AG20443 (cell line): ENCODE measurements at places on chromosomes 5 and 9.
A peak's percentile ranks its signal among the peaks of the same experiment; 100 is the strongest.

DNA sequence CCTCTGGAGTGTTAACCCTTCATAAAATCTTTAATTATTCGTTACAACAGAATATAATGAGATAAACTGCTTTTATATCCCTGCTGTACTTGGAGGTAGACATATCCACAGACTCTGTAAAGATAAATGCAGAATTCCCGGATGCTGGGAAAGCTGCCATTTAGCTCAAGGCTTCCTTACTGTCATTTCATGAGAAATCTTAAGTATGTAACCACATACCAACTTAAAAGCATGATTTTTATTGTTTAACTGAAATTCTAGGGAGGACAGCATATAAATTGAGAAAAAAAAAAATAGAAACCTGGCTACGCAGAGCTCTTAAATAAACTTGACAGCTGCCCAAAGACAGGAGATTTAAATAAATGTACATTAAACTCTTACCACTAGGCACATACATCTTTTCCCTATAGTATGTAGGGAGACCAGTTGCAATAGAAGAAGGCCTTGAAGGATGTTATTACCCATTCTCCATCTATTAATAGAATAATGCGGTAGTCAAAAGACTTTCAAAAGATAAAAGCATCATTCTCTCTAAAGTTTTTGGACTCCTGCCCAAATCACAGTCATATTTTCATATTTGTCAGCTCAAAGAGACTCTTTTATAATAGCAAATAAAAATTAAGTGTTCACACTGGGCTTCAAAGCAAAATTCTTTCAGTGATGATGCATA lies 373.8 kb downstream of the NDUFS4 start:
- no peak for DNase-seq

DNA sequence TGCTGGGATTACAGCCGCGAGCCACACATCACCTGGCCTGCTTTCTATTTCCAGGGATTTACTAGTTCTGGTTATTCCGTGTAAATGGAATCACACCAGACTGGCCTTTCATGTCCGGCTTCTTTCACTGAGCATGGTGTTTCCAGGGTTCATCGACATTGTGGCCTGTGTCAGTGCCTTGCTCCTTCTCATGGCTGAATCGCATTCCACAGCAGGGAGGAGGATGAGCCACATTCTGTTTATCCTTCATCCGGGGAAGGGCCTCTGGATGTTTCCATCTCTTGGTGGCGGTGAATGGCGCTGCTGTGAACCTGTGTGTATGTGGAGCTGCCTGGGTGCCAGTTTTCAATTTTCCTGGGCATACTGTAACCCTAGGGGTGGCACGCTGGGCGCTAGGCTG lies 58.7 kb upstream of the RNU6ATAC start:
- DNase-seq = no peak

DNA sequence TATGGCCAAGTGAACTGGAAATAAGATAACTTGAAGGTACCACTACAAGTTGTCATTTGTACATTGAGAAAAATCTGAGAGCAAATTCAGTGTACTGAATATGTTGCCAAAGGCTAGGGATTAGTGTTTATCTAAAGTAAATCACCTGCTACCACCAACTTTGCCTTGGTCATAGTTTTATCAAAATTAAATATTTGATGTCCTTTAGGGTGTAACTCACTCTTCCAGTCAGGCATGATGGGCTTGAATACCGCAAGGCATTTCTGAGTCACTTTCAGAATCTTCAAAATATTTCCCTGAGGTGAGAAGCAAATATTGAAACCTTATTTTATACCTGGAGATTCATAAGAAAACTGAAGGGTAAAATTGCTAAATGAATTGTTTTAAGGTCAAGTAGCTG lies 1338.6 kb upstream of the ACO1 start:
- no peak for DNase-seq

GRCh38 chr9:98010445-98010844 lies 27.3 kb downstream of the ANP32B start:
- DNase-seq = no peak

DNA sequence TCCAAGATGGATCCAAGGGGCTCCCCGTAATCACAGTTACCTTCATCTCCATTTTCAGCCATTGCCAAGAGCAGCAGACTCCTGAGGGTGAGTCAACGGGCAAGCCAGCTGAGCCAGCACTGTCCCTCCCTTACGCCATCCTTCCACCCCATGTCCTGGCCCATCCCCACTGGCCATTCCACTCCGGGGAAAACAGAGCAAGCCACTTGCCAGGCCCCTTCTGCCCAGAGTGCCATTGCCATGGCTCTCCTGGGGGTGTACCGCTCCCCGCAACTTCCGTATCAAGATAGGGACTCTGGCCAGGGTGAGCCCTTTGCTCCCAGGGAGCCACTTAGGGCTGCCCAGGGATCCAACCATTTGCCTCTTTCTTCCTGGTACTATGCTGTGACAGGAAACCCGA lies 48.9 kb upstream of the CDKN2AIPNL start:
- DNase-seq = peak; percentile 51

DNA sequence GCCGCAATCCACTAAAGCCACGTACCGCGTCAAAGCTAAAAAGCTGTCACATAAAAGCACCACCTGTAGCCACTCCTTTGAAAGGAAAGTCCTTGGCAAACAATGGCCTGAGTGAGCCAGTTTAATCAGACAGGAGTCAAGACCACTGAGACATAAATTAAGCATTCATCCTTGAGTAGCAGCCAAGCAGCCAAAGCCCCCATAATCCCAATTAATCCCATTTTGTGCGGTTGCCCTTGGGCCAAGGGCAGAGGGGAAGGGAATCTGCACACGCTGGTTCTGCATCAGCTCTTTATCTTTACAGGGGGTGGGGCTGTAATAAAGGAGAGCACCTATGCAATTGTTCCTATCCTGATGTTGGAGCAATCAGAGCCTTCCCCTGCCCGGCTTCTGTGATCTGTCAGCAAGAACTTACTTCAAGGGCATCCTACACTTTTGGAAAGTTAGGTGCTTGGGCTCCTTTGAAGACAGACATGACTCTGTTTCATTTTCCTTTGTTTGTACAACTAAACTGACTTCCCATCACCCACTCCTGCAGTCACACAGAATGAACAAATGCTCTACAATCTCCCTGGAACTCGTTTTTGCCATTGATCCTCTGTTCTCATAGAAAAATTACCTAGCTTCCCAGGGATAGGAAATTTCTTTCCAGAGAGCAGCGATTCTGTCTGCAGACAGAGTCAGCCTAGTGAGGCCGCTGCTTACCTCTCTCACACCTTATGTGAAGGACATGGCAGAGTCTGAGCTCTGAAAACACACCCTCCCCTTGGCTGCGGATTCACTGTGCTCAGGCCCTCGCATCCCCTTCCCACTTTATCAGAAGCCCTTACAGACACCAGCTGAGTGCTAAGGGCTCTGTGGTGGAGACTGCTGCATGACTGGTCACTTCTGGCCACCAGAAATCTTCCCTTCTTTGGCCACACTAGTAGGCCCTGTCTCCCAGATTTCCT lies 116.2 kb upstream of the TBCA start:
- no peak for DNase-seq

GRCh38 chr5:132753135-132753987 lies 6.1 kb downstream of the CCNI2 start:
- DNase-seq = peak; percentile 43

DNA sequence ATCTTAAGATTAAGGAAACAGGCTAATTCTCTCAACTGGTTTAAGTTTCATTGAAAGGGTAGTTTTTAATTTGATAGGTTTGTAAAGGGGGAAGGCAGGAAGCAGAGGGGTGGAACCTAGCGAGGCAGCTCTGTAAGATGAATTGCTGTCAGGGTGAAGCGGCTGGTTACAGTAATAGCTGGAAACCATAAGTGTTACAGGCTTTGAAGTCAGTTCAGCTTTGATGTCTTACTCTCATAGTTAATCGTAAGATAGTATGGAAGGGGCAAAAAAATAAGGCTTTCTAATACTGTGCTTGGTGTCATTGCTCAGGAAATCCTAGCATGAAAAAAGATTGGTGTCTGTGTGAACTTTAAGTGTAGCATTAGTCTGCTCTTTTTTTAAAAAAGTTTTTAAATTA lies 20.3 kb downstream of the POU5F2 start:
- DNase-seq = no peak

GRCh38 chr9:15966471-15966870 lies 413.6 kb downstream of the CCDC171 start:
- no peak for DNase-seq

- DNase-seq = no peak
These were observed 325.7 kb upstream of the WWC1 start for GRCh38 chr5:167965710-167966109.

DNA sequence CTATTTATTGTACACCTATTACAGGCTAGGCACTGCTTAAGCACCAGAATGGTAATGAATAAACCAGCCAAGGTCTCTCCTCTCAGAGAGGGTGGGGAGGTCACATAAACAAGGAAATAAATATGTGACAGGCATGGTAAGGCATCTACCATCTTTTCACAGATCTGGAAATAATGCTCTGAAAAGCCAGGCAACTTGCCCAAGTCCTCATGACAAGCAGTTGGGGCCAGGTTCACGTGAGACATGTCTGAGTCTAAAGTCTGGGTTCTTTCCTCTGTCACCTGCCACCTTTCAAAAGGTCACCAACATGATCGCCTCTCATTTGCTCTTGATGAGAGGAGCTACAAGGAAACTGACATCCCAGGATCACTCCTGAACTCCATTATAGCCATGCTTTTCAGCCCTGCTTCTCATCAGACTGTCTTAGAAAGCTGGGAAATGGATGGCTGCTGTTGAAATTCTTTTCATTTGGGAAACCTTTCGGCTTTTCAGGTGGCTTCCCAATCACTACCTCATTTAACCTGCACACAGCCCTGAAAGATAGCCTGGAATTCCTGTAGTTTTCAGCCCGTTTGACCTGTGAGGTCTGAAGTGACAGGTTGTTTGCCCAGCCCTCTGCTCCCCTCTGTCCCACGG lies 123.1 kb downstream of the CRB2 start:
- no peak for DNase-seq

DNA sequence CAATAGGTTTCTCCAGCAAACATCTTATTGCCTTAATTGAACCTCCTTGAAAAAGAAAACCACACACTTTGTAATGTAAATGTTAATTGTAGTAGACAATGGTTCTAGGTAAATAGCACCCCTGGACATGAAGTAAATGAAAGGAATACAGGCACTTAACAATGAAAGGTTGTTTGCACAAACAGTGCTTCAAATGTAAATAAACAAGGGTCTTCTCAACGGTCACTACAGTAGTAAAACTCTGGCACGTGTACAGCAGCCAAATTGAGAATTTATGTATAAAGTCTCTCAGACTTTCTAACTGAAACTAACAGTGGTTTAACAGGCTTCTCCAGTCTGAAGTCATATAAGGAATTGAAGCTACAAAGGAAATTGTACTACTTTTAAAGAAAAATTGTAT lies 218.3 kb downstream of the MEF2C start:
- DNase-seq = no peak

DNA sequence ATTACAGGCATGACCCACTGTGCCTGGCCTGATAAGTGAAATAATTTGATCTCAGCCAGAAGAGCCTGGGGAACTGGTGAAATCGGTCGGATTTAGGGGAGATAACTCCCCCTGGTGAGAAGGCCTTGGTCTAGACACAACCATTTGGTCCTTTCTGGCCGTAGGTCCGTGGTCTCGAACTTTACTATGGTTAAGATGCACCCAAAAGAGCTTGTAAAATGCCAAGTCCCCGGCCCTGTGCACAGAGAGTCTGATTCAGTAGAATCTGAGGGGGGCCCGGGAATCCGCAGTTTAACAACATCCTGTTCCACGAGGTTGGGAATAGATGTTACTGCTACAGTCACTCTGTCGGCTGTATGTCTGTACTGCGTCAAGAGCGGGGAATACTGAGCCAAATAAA lies 140.7 kb downstream of the C9orf50 start:
- no peak for DNase-seq

- DNase-seq = peak; percentile 29
These were observed 69.6 kb upstream of the SLC30A5 start for GRCh38 chr5:69024241-69024651.

- DNase-seq = no peak
These were observed 120.3 kb downstream of the ADCY2 start for GRCh38 chr5:7516253-7516652.

GRCh38 chr9:76216161-76216649 lies 178.0 kb downstream of the RFK start:
- DNase-seq = peak; percentile 78

DNA sequence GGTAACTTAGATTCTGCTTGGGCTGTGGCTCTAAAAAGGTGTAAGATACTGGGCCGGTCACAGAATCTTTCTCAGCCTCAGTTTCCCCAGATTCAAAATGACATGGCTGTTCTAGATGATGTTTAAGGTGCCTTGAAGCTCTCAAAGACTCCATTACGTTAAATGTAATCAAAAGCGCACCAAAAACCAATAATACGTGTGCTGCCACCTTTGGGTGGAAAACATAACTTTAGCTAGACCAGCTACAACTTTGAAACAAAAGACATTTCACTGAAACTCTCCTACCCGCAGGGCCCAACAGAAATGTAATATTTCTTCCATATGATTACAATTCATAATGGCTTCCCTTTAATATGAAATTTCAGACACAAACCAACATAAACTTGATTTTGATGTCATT lies 35.0 kb upstream of the PCSK5 start:
- DNase-seq = peak; percentile 28

GRCh38 chr5:107455111-107455544 lies 215.6 kb downstream of the EFNA5 start:
- DNase-seq = peak; percentile 25

DNA sequence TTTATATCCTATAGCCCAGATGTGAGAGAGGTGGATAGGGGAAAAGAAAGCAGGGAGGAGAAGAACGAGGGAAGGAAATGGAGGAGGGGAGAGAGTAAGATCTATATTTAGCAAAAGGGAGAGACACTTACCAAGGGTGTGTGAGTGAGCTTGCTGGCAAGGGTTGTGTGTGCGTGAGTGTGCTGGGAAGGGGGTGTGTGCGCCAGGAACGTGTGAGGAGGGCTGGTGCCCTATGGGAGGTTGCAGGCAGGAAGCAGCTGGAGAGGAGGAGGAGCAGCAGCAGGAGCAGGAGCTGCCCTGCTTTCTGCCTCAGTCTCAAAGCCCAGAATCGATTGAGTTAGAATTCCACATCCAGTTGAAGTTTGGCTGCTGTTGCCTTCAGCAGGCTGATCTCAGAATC lies 148.3 kb upstream of the RUSC2 start:
- peak; percentile 83 for DNase-seq

DNA sequence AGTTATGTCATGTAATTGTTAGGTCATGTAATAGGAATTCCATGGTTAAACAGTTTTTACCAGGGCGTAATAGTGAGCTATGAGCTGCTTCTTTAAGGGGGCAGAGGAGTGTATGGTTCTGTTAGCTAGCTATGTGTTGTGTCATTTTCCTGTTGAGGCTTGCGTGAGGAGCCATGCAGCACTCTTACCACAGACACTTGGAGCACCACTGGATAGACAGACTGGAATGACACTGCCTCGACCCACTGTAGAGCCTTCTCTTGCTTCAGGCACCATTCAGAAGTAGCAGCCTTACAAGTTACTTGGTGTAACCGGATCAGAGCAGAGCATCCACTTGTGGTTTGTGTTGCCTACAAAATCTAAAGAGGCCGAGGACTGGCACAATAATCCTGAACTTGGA lies 28.3 kb upstream of the STOM start:
- DNase-seq = peak; percentile 89

DNA sequence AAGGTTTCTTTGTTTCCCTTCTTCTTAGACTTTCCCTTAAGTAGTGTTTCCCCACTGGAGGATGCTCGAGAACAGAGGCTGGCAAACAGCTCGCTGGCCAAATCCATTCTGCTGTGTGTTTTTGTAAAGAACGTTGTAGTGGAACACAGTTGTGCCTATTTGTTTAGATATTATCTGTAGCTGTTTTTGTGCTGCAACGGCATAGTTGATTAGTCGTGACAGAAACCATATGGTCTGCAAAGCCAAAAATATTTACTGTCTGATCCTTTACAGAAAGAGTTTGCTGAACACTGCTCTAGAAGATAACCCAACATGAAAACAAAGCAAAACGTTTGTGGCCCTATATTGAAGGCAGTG lies 47.0 kb upstream of the EGFLAM start:
- no peak for DNase-seq

- DNase-seq = no peak
These were observed 148.0 kb downstream of the TARS1 start for GRCh38 chr5:33588654-33589372.
